ENCODE measurements at places on chromosomes 13 and 19.

DNA sequence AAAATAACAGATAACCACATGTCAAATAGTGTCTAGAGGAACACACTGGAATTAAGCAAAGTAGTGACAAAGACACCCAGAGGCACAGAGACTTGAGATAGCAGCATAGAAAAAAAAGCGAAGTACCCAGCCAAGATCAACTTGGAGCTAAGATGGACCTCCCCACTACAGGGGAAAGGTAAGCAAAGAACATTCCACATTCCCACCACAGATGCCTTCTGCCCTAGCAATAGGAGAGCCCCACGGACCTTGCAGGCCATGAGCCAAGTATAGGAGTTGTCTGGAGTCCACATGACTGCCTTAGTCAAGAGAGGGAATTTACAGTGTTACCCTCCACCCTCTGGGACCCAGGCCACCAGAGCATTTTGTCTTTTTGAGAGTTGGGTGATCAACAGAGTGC lies 110.7 kb upstream of the SPRY2 start:
- no peak for DNase-seq

GRCh38 chr19:42023943-42024260 lies 29.9 kb upstream of the ATP1A3 start:
- DNase-seq = no peak

DNA sequence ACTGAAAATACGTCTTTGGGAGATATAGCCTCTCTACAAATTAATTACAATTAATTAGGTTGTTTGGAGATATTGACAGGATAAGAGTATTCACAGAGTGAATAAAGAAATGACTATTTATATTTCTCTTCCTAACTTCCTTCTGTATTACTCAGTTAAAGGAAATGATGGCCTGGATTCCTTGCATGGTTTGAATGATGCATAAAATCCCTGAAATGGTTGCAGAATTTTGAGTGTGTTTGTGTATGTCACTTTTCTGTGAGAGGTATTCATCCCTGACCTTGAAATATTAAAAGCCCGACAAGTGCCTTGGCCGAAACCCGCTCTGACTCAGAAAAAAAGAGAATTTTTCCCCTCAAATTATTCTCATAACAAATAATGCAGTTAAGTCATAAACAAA lies 90.0 kb downstream of the PDS5B start:
- no peak for DNase-seq

- peak; percentile 31 for DNase-seq
Measured at GRCh38 chr19:36032251-36033104, at the start of gene CLIP3. Gene CLIP3 (minus strand): TSS chr19:36032873. CDS start chr19:36032357, 516 bp downstream.

DNA sequence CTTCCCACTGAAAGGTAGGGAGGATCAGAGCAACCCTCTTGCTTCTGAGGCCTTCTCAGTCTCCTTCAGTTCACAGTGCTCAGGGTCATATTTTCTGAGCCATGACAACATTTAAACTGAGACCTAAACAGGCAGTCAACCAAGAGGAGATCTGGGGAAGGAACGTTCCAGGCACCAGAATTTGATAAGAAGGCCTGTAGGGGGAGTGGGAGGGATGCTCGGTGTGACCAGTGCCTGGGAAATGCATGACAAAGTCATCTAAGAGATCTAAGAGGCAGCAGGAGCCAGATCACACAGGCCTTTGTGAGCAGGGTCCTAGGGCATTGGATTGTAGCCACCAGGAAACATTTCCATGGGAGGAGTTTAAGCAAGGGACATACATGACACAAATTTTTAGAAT lies 71.6 kb downstream of the SHISA2 start:
- no peak for DNase-seq

GRCh38 chr13:109249780-109250528 lies 536.4 kb downstream of the IRS2 start:
- DNase-seq = no peak

GRCh38 chr13:23098161-23098907 lies 82.4 kb upstream of the SGCG start:
- DNase-seq = no peak

- no peak for DNase-seq
Measured at GRCh38 chr13:46845146-46845545, 48.2 kb upstream of the ESD start.

- no peak for DNase-seq
Measured at GRCh38 chr19:3607303-3608078, 816 bp upstream of the TBXA2R start.

- no peak for DNase-seq
Measured at GRCh38 chr19:18982669-18983068, 41.7 kb upstream of the HOMER3 start.

DNA sequence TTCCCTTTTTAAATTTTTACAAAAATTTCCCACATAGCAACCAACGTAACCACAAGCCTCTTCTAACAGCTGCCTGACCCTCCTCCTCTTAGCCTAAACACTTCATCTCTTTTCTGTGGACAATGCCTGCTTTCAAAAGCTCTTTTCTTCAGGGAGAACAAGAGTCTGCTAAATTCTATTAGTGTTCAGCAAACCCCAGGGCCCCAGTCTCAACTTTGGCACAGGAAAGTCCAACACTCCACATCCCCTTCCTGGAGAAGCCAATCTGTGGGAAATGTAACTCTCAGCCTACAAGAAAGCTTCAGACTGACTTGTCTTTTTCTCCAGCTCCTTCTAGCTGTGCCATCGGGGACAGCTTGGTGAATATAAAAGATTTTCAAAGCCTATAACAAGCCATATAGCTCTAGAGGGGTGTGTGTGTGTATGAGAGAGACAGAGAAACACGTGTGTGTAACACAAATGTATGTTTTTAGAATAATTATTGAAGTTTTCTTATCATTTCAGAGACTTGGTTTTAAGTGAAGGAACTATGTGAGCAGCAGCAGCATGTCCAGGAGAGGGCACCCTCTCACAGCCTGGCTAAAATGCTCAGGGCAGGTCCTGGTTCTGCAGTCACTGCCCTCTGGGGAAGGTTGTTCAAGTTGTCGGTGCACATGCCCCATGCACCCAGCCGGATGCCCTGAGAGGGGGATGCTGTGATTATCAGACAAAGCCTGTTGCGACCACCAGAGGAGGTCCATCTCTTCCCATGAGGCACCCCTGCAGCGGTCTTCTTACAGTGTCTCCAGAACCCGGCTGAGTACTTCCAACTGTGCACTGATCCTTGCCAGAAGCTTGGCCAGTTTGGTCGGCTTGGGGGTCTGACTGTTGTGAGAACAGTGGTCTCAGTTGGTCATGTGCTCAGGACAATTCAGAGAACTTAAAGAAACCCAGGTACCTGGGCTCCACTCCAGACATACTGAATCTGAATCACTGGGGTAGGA lies 34.4 kb downstream of the CCDC70 start:
- DNase-seq = no peak

- DNase-seq = no peak
Measured at GRCh38 chr19:42292963-42293362, 9.0 kb upstream of the PRR19 start.

GRCh38 chr13:105193026-105193425 lies 1342.4 kb downstream of the EFNB2 start:
- no peak for DNase-seq

DNA sequence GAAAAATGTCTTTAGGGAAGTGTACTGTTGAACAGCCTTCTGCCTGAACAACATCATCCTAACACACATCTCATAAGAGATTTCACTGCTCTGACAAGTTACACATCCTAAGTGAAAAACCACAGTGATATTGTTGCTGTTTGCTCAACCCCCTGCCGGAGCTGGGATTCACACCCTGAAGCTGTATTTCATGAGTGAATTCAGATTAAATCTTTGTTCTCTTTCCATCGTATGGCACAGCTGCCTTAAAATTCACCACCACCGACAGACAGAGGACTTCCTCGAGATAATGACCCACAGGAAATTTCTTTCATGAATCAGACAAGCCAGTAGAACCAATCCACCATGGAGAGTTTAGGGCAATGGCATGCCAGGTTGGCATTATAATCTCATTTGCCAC lies 280.8 kb downstream of the DCT start:
- DNase-seq = no peak

- DNase-seq = no peak
Measured at GRCh38 chr13:40483601-40484000, 182.8 kb downstream of the FOXO1 start.

DNA sequence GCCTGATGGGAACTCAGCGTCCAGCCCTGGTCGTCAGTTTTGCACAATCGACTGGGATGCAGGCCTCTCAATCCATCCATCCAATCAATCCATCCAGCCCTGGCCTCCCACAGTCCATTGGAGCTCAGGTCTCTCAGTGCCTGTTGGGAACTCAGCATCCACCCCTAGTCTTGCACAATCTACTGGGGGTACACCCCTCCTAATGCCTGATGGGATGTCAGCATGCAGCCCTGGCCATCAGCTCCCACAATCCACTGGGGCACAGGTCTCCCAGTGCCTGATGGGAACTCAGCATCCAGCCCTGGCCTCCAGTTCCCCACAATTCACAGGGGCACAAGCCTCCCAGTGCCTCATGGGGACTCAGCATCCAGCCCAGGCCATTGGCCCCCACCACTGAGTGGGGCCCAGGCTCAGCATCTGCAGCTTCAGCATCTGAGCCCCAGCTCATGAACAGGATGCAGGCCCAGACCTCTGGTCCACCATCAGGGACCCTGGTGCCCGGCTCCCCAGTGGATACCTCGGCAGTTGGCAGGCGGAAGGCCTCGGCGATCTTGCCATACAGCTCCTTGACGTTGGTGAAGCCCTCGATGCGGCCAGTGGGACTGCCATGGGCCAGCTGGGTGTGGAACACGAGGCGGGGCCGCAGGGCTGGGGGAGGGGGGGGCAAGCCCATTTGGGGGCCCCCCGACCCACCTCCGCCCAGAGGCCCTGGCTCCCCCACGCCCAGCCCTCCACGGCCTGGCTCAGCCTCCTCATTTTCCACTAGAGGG lies 7.2 kb upstream of the PTGER1 start:
- no peak for DNase-seq

GRCh38 chr13:105719859-105720258 lies 815.6 kb downstream of the EFNB2 start:
- DNase-seq = no peak

GRCh38 chr19:28489776-28490175 lies 723.2 kb downstream of the UQCRFS1 start:
- DNase-seq = no peak

GRCh38 chr19:31149441-31149941 lies 199.7 kb downstream of the TSHZ3 start:
- DNase-seq = no peak

- DNase-seq = no peak
Measured at GRCh38 chr13:97043302-97043701, 49.0 kb upstream of the OXGR1 start.

GRCh38 chr13:23889615-23890607 lies 711 bp upstream of the MIPEP start:
- DNase-seq = no peak

DNA sequence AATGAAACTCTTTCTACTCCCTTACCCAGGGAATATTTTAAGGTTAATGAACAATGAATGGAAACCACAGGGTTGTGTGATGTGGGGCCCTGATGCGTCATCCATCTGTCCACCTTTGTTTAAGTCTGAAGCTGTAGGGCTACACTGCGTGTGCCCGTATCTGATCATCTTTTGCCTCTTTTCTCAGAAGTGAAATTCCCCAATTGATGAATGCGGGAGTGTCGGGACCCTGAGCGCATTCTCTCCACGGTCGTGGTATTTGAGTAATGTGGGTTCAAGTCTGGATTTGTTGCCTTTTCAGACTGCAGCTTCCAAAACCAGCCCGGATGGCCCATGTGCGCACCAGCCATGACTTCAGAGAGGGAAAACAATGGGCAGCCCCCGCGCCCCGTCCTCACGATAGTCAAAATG lies 112.3 kb downstream of the COL4A2 start:
- no peak for DNase-seq

DNA sequence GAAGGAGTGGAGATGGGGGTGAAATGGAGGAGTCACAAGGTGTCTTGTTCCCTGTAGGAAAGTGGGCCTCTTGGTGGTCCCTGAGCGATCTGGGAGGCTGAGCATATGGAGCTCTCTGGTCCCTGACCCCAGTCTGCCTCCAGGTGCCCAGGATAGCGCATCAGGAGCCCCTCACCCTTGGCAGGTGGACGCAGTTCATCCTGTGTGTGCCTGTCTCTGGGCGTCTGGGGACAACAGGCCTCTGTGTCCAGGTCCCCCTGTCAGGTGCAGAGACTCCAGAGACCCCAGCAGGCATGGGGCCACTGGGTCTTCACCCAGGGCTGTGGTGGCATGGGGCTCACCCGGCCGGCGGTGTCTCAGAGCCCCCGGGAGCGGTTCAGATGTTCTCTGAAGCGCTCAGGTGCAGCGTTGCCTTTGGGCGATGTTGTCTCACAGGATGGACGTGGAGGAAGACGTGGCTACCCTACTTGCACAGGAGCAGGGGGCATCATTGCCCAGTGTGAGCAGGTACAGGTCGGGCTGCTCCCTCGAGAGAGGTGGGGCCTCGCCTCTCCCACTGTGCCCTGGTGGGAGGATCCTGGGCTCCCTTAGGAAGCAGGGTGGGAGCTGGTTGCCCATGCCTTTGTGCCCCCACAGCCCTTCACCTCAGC lies 58.1 kb upstream of the TPM4 start:
- no peak for DNase-seq
